Mesenteric fat pad (tissue), 1 donor: ENCODE measurements at places on chromosomes 7 and 10. TPM values are rescaled to one million over a fixed set of nuclear protein-coding genes. Genes with fewer than 3 reads are reported as not detected.

The PPP1R17 gene
- not detected for total RNA-seq

- DNase-seq = peak; percentile 77
Observed at GRCh38 chr7:45579391-45579801, 5.2 kb downstream of the ADCY1 start.

DNA sequence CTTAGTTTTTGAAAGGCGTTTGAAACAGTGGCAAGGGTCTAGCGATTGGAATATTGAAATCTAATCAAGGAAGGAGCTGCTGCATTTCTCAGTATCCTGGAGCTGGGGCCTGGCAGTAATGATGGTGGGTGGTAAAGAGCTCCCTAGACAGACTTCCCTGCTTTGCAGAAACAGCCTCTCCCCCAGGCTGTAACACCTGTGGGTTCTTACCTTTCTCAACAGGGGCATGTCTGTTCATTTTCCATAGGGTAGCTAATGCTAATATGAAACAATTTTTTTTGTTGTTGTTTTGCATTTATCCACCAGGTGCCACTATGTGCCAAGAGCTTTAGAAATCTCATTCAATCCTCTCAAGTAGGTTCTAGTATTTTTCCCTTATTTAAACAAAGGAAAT, 345.5 kb downstream of the REEP3 start:
- no peak for DNase-seq

The COMMD3 gene
- 46.8 TPM for total RNA-seq
